ENCODE measurements at places on chromosomes 11 and 22.

DNA sequence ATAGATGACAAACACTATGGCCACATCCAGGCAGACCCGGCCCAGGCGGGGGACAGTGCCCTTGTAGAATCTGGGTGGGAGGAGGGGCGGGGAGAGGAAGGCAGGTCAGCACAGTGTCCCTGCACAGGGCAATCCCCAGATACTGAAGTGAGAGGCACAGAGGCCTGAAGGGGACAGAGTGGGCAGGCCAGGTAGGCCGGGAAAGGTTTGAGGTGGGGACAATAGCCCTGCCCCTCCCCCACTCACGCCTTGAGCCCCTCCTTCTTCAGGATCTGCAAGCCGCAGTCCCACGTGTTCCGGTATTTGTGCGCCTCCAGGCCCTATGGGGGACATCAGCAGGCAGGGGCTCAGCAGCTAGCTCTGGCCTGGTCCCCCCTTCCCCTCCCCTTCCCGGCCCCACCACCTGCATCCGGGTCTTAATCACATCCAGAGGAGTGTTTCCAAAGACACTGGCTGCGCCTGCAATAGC, 2.3 kb downstream of the SLC25A1 start:
- DNase-seq, result no peak

DNA sequence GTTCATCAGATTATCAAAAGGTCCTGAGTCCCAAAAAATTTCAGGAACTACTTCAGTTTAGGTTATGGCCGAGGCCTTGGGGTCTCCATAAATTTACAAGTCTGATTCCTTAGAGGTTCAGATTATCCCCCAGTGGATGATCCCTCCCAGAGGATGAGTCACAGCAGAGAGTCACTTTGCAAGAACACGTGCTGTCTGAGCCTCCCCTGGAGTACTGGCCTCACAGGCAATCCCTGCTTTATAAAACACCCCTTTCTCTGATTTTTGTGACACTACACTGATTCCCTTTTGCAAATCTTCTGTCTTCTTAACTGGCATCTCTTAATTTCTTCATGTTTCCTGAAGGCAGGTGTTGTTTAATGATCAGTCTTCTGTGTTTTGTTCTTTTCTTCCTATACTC, 45.3 kb downstream of the CCDC34 start:
- no peak for DNase-seq

- no peak for DNase-seq
These were observed 11.6 kb downstream of the SLC37A2 start for GRCh38 chr11:125074511-125075241.

DNA sequence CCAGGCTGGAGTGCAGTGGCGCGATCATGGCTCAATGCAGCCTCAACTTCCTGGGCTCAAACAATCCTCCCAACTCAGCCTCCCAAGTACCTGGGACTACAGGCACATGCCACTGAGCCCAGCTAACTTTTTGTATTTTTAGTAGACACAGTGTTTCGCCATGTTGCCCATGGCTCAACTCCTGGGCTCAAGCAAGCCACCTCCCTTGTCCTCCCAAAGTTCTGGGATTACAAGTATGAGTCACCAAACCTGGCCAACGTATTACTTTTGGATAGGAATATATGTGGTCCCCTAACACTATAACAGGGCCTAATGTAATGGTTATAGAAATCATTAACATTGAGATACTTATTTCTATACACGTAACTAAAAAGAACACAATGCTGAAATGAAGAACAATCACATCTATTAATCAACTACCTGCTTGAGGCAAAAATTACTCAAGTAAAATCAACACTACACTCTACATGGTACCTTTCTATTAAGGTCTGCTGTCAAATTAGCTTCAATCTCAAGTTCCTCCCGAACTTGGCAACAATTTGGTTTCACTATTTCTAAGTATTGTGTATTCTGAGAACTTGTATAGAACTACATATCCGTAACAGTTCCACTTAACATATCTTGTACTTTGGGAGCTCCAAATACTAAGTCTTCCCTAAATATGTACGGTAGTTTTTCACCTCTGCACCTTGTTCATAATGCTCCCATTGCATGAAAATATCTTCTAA, 124.9 kb downstream of the FCHSD2 start:
- DNase-seq, result no peak

GRCh38 chr11:91700854-91701253, 523.8 kb upstream of the FAT3 start:
- no peak for DNase-seq
